ENCODE measurements at places on chromosomes 7 and 10.

DNA sequence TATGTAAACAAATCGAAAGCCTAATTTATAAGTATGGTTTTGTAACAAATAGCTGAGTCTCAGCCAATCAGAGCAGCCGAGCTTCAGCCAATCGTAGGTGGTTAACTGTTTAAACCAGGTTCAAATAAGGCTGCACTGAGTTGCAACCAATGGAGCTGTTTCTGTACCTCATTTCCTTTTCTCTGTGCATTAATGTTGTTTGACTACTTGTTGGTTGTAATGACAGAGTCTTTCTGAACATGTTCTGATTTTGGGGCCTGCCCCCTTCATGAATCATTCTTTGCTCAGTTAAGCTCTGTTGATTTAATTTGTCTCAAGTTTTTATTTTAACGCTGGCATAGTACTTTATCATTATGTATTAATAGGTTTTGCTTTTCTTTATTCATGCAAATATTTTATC, 14.6 kb downstream of the OTUD1 start:
- DNase-seq, result no peak

GRCh38 chr10:6918305-6918704, 338.2 kb upstream of the PRKCQ start:
- DNase-seq, result peak; percentile 9

DNA sequence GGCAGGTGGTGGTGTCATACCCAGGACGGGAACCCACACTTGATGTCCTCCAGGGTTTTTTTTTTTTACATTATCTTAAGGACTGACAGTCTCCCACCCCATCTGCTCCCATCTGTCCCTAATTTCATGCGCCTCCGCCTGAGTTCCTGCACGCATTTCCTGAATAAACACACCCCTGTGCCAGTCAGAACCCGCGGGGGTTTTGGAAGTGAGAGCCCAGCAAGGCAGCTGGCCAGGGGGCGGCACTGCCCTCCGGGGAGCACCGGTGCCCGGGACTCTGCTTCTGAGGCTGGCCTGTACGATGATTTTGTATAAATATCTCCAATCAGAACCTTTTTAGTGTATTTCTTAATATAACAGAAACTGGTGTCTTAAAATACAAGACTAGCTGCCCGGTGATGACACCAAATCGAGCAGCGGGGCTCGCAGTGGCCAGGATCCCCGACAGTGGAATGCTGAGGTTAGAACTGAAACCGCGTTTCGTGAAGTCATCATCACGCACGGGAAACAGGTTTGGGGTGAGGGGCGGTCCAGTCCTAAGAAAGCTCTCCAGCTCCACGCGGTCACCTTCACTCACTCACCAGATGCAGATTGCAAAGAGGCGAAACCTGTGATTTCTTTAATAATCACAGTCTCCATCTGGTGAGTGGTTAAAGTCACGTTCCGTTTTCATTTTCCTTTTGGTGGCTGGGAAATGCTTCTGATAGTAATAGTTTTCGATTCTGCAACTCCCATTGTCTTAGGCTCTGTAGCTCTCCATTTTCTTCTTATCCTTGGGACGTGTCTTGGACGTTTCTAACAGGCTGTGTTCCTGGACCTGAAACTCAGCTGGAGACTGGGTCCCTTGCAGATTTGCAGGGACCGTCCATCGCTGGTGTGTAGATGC, 19.7 kb downstream of the BNIP3 start:
- no peak for DNase-seq

- no peak for DNase-seq
These were observed 39.7 kb upstream of the SAMD8 start for GRCh38 chr10:75071756-75072155.

GRCh38 chr10:77493851-77494261, 143.8 kb downstream of the KCNMA1 start:
- no peak for DNase-seq

GRCh38 chr7:156527458-156527890, 113.1 kb upstream of the RNF32 start:
- DNase-seq, result no peak

GRCh38 chr7:147231275-147231674, 1114.7 kb downstream of the CNTNAP2 start:
- DNase-seq, result no peak

DNA sequence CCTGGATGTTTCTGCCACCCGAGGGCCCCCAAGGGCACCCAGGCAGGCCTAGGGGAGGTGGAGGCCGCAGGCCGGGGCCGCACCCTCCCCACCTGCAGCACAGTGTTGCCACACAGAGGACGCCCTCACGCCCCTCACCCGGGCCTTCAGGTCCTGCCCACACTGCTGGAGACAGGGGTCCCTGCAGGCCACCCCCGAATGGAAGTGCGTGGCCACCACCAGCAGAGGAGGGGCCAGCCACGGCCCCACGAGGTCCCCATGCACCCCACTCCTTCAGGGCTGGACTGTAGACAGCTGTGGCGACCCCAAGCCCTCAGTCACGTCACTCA, 35.4 kb downstream of the ADAP1 start:
- DNase-seq, result no peak

GRCh38 chr7:29609162-29610037, 45.8 kb downstream of the PRR15 start:
- no peak for DNase-seq

DNA sequence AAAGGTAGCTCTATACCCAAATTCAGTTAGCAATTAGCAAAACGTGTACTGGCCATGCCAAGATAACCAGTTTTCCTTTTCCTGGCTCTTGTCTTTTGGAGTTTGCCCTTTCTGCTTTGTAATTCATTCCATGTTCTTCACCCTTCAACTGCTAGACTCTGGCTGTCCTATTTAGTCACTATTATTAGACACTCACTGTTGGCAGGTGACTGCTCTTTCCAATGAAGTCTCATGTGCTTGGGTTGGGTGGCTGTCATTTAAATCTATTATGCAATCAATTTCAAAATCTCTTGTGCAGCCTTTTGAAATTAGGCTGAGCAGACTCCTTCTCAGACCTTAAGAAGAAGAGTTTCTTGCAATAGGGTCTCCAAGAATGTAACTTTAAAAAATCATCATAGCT, 266.5 kb downstream of the GPR158 start:
- no peak for DNase-seq

DNA sequence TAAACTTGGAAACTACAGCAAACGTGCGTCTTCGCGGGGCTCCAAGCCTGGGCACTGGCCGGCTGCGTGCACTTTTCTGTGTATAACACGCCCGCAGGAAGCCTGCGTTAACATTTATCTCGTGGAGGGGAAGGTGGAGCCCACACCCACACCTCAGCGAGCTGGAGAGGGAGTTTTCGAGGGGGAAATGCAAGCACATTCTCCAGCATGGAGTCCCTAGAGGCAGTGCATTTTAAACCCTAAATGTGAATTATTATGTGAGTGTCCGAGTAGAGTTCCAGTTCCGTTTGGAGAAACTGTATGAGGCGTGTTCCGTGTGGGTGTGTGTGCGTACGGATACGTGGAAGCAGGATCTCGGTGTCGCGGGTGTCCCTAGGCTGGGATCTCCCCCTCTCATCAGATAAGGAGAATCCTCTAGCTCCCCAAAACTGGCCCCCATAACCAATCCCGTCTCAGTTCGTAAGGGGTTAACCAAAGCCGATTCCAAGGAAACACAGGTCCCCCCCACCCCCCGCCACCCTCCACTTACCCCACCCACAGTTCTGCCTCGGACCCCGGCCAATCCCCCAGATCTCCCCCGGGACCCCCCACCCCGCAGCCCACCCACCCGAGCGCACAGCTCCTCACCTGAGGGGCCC, 403 bp downstream of the CDK6 start:
- no peak for DNase-seq

DNA sequence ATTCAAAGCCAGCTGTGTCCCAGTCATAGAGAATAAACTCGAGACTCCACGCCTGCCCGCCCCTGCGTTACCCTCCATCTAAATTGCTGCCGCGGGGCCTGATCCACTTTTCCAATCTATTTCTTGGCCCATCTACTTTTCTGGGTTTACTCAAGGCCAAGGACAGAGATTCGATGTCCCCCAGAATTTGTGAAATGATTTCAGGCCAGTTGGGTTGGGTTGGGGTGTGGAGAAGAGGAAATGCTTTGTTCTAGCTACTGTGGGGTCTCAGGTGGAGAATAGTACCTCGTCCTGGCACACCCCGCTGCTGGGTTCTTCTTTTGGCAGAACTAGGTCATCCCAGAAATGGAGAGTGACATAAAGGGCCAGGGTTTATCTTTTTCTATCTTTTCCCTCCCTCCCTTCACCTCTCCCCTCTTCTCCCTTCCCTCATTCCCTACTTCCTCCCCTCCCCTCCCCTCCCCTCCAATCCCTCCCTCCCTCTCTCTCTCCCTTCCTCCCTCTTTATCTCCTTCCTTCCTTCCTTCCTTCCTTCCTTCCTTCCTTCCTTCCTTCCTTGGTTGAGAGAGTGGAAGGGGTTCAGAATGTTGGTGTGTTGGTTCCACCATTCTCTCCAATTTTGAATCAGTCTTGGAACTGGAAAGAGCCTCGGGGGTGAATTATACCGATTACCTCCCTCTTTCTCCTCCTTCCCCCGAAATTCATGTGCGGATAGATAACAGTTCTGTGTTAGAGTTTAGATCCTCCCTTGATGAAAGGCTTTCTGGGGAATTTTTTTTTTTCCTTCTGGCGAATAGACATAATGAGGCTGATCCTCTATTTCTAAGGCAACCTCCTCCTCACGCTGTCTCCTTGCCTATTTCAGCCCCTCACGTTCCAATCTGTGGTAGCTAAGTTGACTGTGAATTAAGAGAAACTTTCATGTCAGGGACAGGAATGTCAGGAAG, 1.2 kb upstream of the TMEM229A start:
- DNase-seq, result no peak

DNA sequence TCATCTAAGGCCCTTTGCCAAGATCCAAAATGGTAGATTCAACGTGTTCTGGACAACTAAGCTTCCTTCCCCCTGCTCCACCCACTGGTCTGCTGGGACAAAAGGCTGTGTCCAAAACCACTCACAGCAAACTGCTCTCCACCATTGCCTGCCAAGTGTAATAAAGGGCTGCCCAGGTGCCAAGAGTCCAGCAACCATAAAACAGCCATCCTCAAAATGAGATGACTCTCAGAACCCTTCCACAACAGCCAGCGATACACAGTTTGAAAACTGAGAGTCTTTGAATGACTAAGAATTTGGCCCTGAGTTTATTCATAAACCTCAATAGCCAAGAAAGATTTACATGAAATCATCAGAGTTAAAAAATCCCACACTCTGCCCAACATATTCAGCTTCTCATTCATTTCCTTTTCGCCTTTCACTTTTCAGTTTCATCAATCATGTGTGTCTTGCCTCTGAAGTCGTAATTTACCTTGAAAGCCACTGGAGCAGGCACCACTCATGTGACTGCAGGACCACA, 658.1 kb upstream of the MGMT start:
- DNase-seq, result no peak

GRCh38 chr10:30763918-30764317, 134.4 kb upstream of the LYZL2 start:
- DNase-seq, result no peak

DNA sequence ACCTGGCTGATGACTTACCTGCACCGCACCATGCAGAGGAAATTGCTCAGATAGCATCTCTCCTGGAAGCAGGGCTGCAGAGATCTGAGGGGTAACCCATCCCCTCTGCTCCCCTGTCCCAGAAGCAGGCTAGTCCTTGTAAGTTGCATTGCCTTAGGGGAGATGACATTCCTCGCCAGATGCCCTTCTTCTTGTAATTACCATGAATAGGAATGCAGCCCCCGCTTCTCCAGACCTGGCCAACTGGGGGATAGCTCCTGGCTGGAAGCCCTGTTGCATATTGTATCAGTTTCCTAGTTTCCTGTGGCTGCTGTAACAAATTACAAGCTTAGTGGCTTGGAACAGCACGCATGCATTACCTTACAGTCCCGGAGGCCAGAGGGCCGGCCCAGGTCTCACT, 47.5 kb upstream of the EN2 start:
- no peak for DNase-seq

- no peak for DNase-seq
These were observed 15.3 kb upstream of the SKAP2 start for GRCh38 chr7:26879671-26880070.

GRCh38 chr7:156892081-156892800, 742 bp downstream of the LMBR1 start:
- no peak for DNase-seq

GRCh38 chr7:37372750-37373149, 75.9 kb downstream of the ELMO1 start:
- DNase-seq, result no peak

DNA sequence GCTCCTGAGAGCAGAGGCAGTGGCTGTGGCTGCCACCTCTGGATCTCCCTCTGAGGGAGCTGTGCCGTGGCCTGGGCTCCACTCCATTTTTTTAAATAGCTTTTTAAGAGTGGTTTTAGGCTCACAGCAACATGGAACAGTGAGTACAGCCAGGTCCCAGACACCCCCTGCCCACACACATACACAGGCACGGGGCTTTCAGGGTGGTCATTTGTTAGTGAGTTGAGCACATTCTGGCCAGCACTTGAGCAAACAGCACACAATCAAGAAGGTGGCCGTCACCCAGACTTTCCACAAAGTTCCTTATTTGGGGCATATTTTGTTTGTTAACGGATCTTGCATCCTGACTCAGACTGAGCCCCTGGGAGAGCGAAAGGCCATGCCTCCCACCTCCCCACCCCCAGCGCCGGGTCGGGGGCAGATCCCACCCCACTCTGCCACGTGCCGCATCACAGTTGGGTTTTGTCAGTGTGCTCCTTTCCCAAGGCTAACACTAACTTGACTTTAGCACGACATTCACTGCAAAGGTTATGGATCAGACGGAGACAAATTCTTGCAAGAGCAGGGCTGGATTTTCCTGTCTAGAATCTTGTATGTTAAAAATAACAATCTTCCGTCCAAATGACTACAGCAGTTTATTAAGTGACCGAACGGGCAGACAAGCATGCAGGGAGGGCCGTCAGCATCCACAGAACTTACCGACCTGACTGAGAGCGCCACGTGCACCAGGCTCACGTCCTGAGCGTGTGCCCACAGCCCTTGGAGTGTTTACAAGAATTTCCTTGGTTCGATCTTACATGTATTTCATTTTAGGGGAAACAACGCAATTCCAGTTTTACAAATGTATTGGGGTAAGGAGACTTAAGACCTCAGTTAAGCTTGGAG, 156.5 kb upstream of the NPS start:
- DNase-seq, result no peak

GRCh38 chr7:105567024-105567423, 14.3 kb downstream of the EFCAB10 start:
- no peak for DNase-seq

All from nucleus accumbens (tissue), 56 donors.